ENCODE measurements at places on chromosomes 12 and 14.
A peak's percentile ranks its signal among the peaks of the same experiment; 100 is the strongest.

DNA sequence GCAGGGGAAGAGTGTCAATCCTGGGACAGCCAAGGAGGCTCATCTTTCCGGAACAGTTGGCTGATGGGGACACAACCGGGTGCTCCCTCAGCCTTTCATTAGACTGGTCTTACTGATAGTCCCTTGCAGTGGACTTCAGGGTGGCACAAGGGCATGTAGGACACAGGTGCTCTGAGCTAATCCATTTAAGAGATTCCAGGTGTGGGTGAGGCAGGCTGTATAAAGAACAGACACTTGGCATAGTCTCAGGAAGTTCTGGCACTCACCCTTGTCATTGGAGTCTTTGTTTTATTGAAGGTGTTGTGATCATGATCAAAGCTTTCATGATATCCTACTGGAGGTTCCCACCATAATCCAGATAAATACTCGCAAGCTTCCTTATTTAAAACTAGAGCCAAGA, 341.6 kb downstream of the EMP1 start:
- DNase-seq: no peak

DNA sequence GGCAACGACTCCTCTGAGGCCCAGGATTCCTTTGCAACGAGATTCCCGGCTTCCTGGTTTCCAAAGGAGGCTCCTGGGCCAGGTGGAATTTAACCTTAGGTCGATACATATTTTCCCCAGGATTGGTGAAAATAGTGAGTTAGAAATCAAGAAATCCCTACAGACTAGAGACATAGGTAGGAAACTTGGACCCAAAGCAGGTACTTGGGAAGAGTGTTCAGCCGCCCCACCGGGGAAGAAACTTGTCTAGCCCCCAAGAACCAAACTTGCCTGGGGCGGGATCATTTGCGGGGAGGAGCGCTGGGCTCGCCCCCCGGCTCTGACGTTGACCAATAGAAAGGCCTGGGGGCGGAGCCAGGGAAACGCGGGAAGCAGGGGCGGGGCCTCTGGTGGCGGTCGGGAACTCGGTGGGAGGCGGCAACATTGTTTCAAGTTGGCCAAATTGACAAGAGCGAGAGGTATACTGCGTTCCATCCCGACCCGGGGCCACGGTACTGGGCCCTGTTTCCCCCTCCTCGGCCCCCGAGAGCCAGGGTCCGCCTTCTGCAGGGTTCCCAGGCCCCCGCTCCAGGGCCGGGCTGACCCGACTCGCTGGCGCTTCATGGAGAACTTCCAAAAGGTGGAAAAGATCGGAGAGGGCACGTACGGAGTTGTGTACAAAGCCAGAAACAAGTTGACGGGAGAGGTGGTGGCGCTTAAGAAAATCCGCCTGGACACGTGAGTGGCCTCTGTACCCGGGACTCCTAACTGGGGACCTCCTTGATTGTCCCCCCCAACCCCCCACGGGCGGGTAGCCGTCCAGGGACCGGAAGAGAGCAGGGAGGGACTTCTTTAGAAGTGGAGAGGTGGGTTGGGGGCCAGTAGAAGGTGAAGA, at the start of gene CDK2:
Gene CDK2 (plus strand): TSS at position 423 of the 874 bp plus-strand sequence. CDS start 179 bp downstream, at position 602.
- DNase-seq: peak; percentile 60

DNA sequence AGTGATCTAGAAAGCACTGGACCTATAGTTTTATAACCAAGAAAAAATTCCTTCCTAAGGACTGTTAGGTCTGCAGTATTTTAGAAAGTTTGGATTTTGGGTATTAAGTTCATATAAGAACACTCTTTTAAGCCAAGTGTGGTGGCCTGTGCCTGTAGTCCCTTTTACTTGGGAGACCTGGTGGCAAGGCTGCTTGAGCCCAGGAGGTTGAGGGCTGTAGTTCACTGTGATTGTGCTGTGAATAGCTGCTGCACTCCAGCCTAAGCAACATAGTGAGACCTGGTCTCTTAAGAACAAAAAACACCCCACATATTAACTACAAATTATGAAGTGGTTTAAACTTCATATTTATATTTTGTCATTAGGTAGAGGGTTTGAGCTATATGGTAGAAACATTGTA, 9.7 kb downstream of the DNM1L start:
- DNase-seq: no peak

GRCh38 chr12:112598626-112599025, 179.9 kb downstream of the PTPN11 start:
- no peak for DNase-seq

DNA sequence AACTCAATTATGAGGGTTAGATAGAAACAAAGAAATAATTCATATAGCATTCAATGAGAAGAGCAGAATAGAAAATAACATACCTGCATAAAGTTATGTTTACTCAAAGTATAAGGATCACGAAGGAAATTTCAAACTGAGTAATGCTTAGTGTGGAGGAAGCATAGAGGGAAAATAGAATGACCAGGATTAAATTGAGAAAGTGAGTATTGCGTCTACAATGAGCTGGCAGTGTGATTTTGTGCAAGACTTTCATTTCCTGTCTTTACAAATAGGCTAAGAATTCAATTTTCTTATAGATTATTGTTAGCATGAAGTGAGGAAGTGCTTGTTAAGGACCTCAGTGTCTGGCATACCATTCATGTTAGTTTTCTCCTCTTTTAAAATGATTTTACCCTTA, 12.0 kb downstream of the ADGRD1 start:
- no peak for DNase-seq

DNA sequence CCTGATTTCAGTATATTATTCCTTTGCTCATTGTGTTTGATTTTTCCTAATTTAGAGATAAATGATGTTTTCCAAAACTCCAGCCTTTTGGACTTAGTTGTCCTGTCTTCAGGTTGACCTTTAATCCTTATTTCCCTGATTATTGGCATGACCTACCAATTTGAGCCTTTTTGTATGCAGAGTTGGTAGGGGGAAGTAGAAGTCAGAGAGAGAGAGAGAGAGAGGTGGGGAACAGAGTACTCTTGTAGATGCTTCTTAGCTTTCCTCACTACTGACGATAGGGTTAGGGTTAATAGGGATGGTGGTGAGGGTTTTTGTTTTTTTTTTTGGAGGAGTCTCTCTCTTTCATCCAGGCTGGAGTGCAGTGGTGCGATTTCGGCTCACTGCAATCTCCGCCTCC, 38.6 kb downstream of the TBC1D15 start:
- DNase-seq: no peak

GRCh38 chr12:108638997-108639822, 5.5 kb upstream of the SELPLG start:
- no peak for DNase-seq

GRCh38 chr14:68687746-68688145, 105.1 kb downstream of the ZFP36L1 start:
- DNase-seq: no peak

DNA sequence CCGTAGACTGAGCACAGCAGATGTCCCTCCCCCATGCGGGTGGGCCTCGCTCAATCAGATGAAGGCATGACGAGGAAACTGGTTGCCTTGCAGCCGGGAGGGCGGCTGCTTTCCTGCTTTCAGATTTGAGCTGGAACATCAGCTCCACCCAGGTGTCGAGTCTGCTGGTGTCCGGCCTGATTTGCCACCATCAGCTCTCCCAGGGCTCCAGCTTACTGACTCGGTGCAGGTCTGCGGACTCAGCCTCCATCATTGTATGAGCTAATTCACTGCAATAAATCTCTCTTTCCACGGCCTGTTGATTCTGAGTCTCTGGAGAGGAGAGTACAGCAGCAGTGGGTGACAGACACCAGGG, 156.2 kb downstream of the KIF26A start:
- no peak for DNase-seq

DNA sequence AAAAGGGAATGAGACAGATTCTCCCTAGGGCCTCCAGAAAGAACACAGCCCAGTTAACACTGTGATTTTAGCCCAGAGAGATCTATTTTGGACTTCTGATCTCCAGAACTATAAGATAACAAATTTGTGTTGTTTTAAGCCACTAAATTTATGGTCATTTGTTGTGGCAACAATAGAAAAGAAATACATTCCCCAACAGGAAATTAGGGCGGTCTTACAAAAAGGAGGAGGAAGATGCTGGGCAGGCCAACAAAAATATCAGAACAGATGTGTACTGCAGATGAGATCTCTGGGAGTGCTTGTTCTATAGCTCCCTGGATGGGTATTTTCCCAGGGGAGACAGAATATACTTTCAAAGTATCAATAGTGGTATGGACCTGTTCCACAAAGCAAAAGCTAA, 32.0 kb upstream of the SOCS2 start:
- no peak for DNase-seq

- DNase-seq: no peak
These were observed 28.4 kb upstream of the PTPRR start for GRCh38 chr12:70948976-70949336.

DNA sequence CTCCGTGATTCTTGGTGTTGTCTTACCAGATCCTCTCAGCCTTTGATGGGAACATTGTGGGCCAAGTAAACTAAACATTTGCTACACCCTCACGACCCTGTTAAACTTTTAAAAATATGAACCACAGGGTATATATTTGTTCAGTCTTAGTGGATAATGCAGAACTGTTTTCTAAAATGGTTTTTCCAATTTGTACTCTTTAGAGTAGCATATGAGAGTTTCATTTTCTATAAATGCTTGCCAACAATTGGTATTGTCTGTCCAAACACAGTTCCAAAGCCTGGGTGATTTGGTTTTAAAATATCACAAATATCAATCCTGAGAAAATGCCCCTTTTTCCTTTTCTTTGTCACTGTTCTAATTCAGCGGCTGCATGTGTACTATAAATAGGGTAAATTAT, 6.7 kb upstream of the IL22 start:
- DNase-seq: no peak

DNA sequence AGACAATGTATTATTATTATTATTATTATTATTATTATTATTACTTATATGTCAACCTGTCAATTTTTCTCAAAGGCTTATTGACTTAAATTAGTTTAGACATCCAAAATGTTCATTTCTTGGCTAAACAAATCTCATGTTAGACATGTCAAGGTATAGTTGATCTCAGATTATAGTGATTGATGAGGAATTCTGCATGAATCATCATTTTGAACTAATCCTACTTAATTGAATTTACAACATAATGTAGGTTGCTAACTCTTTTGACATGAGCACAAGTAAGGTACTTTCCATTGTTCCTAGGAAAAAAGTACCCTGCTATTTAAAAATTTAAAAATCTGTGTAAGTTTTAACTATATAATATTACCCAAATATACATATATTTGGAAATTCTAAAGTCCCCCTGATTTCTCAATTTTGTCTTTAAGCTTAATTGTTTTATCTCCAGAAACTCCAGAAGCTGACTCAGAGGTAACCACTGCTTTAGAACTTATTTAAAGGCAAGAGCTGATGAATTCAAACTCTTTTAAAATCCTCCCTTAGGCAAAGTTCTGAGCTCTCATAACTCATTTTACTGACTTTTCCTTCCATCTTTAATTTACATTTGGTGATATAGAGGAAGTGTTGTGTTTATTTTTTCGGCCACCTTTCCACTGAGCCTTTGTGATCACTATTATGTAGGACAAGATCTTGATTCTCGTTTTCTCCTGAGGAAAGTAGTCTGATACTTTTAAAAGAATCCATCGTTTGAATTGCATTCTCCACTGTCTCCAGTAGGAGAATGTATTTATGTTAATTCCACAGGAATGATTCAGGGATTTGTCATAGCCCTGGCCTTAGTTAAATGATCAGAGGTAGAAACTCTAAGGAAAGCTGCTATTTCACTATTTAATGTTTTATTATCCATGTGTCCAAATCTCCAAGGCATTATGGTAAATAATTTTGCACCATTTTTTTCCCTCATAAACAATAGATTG, 1304.5 kb downstream of the AACS start:
- DNase-seq: no peak
